Hematopoietic multipotent progenitor cell treated with erythropoietin and hydrocortisone succinate and interleukin-3 and kit ligand, for 8 days (in vitro differentiated cells): ENCODE measurements at places on chromosomes 2 and 18.
A peak's percentile ranks its signal among the peaks of the same experiment; 100 is the strongest.

DNA sequence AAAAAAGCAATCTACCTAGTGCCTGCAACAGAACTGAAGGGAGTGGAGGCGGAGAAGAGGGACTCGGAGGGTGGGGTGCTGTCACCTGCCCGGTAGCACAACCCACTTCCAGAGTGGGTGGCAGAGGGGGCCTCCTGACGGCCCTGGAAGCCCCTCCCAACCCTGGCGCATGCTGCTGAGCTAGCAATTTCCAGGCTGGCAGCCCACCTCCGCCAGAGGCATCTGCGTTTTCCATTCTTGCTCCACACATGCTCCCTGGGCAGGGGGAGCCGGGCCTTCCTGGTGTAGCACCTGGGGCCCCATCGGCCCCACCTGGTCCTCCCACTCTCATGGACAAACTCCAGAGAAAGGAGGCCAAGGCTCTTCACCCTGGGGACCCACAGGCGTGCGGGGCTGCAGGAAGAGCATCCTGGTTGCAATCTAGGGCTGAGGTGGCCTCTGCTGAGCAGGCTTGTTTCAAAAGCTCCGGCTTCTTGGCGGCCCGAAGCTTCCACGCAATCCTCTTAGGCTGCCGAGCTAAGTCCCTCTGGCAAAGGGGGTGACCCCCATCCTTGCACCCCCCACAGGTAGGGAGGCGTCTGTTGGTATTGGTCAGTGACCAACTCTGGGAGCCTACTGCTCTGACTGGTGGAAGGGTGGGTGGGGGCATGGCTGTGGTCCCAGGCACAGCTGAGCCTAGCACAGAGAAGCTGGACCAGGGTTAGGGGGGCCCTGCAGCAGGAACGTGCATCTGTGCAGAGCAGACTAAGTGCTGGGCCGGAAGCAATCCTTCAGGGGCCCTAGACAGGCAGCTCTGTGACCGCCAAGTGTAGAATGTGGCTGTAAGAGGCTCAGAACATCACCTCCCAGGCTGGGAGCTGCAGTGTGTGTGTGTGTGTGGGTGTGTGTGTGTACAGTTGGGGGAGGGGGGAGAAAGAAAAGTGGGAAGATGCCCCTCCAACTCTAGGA lies 2.6 kb downstream of the HS6ST1 start:
- no peak for DNase-seq

GRCh38 chr2:13986119-13986720 lies 646.3 kb upstream of the LRATD1 start:
- DNase-seq: no peak

GRCh38 chr18:3151399-3152264 lies 68.1 kb downstream of the MYOM1 start:
- peak; percentile 61 for DNase-seq

DNA sequence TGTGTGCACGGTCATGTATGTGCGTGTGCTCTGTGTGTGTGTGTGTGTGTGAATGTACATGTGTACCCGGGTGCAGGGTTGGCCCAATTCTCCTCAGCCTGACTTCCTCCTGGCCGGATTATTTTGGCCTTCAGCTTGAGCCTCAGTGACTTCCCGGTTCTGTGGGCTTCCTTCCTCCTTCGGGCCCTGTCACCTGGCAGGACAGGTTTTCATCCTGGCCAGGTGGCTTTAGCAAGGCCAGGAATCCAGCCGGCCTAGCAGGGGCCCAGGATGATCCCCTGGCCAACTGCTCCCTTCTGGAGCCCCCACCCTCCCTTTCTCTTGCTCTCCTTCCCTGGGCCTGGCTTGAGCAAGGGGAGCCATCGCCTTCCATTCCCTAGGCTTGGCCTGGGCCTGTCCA lies 140.5 kb downstream of the INHBB start:
- DNase-seq: no peak

- peak; percentile 10 for DNase-seq
These were observed 62.7 kb downstream of the PTRHD1 start for GRCh38 chr2:24730481-24730880.

- no peak for DNase-seq
These were observed 21.7 kb upstream of the LCLAT1 start for GRCh38 chr2:30425326-30425725.

DNA sequence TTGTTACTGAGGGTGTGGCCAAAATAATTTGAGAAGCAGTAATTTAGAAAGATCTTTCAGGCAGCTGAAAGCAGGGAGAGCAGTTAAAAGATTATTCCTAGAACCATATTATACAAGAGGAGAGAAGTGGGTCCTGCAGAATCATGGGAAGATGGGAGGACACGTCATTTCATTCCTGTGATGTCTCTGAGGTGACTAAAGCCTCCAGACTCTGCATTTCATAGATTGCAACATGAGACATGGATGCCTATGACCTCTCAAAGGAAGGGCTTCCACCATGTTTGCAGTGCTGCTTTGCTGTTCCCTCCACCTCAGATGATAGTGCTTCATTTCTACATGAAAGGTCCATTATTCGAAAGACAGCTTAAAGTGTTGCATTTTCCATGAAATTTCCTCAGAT lies 788.4 kb downstream of the TSN start:
- no peak for DNase-seq

DNA sequence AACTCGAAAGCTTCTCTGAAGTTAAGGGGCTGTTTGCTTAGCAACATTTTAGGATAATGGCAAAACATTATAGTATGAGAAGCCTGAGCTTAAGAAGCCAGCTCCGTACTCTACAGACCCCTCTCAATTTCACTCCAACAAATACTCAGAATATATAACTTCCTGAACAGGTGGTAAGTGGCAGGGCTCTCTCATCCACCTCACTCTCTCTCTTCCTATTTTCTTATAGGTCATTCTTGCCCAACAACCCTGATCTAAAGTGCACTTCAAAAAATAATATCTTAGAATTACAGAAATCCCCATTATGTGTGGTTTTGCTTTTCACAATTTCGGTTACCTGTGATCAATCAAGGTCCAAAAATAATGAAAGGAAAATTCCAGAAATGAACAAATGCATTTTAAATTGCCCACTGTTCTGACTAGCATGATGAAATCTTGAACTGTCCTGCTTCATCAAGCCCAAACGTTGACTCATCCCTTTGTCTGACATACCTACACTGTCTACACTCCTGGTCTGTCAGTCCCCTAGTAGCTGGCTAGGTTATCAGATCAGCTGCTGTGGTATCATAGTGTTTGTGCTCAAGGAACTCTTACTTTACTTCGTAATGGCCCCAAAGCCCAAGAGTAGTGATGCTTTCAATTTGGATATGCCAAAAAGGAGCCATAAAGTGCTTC lies 122.8 kb upstream of the COL5A2 start:
- DNase-seq: no peak

DNA sequence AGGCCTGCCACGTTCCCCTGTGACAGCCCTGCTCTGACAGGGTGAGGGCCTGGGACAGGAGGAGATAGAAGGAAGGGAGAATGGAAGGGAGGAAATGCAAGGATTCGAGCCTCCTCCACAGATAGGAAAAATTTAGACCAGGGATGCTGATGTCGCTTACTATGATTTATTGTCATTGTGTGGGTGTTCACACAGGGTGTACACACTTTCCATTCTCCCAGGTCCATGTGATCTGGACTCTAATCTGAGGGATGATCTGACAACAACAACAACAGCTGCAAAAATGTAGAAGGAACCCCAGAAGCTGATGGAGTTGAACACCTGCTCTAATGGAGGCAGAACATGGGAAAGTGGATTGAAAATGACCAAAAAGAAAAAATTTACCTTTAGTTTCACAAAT lies 231.7 kb upstream of the TNP1 start:
- no peak for DNase-seq

GRCh38 chr2:27940090-27940671 lies 49.7 kb downstream of the BABAM2 start:
- DNase-seq: no peak

- no peak for DNase-seq
These were observed 287.4 kb downstream of the PID1 start for GRCh38 chr2:228983700-228984099.

DNA sequence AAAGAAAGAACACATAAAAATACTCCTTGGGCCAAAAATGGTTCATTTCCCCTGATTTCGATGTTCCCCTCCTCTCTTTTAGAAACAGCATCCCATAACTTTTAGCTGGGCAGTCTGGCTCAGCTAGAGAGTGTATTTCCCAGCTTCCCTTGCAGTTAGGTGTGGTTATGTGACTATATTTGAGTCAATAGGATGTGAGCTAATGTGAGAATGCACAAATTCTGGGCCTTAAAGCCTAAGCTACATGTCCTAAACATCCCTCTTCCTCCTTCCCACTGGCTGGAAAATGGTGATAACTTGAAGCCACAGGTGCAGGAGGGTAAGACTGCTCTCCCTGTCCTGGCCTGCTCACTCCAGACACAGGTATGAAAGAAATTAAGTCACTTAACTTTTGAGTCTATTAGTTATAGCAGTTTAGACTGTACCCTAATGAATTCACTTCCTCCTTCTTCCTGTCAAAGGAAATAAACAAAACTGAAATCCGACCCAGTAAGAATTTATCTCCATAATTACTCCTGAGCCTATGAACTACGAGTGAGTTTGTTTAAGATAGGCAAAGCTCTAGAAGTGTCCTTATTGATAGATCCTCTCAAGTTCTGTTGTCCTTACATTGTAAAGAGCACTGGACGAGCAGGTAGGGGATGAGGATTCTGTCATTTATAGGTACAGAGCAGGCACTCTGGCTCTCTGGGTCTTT lies 177.6 kb downstream of the MTX2 start:
- no peak for DNase-seq

DNA sequence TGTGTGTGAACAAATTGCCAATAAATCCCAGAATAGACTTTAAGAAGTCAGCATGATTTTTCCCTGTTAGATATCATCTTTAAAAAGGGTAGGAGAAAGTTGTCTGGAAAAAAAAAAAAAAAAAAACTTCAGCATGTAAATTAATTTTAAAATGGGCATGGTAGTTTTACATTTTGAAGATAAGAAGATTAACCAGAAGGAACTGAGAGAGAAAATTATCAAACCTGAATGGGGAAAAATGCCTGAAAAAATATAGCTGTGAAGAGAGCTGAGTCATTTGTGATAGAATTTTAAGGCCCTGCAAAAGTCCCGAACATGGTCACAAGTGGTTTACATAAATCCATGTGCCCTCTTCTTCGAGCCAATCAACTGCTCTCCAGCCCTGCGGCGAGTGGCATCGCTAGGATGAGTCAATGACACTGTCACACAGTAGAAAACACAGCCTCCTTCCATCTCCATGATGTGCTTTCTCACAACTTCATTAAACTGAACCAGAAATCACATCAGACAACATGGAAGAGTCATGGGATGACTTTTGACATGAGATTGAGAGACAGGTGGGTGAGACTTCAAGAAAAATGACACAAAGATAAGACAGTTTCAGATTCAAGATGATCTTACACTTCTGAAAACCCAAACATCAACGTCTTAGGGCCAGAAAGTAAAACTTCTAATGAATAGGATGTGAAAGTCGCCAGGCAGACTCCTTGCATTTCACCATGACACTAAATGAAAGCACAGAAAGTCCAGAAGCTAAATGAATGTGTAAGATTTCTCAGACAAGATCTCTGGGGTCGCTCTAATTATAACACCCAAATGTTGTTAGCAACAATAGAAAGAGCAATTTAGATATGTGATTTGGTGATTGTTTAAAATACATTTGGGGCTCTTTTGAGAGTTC lies 273.0 kb upstream of the ID2 start:
- no peak for DNase-seq

DNA sequence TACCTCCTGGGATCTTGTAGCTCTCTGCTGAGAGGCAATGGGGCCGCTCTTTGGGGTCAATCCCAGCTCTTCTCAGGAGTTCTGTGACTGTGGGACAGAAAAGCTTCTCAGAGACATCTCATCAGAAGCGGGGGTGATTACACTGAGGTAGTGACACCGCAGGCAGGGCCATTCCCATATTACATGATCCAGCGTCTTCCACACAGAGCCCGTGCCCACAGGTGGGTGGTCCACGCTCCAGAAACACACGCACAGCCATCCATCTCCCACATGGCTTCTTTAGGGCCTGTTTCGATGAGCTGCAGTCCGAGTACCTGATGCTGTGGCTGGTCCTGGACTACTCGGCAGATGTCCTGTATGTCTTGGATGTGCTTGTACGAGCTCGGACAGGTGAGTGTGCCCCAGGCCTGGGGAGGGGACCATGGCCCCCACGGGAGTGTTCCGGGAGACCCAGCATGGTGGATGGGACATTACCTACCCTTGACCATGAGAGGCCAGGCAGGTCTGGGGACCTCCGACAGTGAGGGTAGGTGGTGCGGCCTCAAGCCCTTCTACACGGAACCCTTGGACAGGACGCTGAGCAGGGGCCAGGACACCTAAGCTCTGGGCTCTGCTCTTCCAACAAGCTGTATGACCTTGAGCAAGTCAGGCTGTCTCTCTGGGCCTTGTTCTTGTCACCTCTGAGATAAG lies 45.5 kb downstream of the CNGA3 start:
- DNase-seq: no peak

DNA sequence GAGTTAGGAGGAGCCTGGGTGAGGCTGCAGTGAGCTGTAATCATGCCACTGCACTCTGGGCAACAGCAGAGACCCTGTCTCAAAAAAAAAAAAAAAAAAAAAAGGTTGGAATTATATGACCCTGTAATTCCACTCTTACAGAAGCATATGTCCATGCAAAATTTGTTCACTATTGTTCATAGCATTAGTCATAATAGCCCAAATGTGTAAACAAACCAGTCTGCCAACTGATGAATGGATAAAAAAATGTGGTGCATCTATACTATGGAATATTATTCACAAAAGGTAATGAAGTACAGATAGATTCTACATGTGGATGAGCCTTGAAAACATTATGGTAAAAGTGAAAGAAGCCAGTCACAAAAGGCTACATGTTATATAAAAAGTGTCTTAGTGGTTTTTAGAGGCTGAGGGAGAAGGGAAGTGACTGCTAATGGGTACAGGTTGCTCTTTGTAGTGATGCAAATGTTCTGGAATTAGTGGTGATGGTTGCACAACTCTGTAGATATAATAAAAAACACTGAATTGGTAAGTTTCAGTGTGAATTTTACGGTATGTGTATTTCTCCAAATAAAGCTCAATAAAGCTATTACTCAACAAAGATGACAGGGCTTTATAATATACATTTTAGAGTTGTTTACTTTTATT lies 9.4 kb downstream of the COA5 start:
- DNase-seq: no peak

GRCh38 chr2:10501451-10501961 lies 53.4 kb upstream of the ODC1 start:
- DNase-seq: no peak

- no peak for DNase-seq
These were observed 199.7 kb upstream of the SLC14A2 start for GRCh38 chr18:45415614-45416013.

GRCh38 chr18:66707473-66707872 lies 103.6 kb upstream of the CDH19 start:
- DNase-seq: no peak

GRCh38 chr18:5288517-5288935 lies 7.0 kb downstream of the ZBTB14 start:
- no peak for DNase-seq

- DNase-seq: peak; percentile 92
These were observed 252.3 kb downstream of the CYRIA start for GRCh38 chr2:16413285-16413684.

DNA sequence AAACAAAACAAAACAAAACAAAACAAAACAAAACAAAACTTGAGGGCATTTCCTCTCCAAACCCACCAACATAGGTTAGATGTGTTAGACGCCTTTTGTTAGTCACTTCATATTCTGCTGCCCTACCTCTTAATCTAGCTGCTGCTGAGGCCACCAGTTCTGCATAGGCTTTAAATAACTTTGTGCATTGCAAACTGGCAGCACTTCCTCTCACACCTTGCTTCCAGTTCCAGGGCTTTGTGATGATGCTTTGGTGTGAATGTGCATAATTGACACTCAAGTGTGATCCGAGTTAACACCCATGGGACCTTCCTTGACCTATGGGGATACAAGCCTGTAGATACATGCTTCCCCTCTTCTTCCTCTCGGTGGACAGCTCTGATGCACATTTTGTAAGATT lies 2.3 kb upstream of the SERPINB11 start:
- DNase-seq: no peak

GRCh38 chr18:77208964-77209363 lies 40.7 kb upstream of the GALR1 start:
- peak; percentile 60 for DNase-seq
